ENCODE measurements at places on chromosomes 5 and 9.

- no peaks in the 10 kb centered on the region for H3K4me1 ChIP-seq
- no peaks in the 10 kb centered on the region for H3K27me3 ChIP-seq
- DNase-seq = no peak
These were observed 11.7 kb upstream of the CDKN2AIPNL start for GRCh38 chr5:134423376-134423775.

DNA sequence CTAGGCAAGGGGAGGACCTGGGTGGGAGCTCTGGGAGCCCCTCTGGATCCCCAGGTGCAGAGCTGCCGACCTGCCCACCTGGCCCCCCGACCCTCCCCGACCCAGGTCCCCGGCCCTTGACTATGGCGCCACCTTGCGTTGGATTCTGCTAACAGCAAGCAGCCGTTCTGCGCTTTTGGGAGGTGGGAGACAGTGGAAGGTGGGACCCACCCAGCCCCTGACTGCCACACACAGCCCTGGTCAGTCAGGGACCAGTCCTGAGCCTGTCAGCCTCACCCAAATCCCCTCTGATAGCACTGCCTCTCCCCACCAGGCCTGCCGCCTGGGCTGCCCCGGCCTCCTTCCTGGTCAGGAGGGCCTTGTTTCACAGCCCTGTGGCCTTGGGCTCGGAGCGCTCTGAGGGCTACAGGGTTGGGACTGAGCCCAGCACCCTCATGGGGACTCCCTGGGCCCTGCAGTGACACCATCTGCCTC is 77.9 kb downstream of the HMCN2 start:
- no peak overlapping the region for H3K4me3 ChIP-seq
- no peak overlapping the region for H3K27ac ChIP-seq
- no peak for DNase-seq
- H3K36me3 ChIP-seq = no peaks in the 10 kb centered on the region
- no peaks in the 10 kb centered on the region for H3K4me1 ChIP-seq

DNA sequence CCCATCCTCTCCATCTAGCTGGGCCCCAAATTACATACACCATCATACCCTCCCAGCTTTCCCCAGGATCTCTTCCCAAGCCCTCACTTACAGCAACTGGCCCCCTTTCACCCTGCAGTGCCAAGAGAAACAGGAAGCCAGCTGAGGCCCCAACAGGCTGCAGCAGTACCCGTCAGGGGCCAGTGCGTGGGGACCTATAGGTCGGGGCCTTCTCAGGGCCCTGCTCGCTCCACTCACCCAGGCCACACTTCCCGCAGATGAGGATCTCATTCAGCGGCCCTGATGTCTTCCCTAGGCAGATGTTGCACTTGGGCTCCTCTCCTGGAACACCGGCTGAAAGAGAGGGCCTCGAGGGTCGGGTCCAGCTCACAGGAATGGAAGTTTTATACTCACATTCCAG is 6.8 kb downstream of the PHF19 start:
- no peak for DNase-seq
- H3K4me1 ChIP-seq = peaks cover 10% of the 10 kb centered on the region
- no peaks in the 10 kb centered on the region for H3K36me3 ChIP-seq

GRCh38 chr9:70094747-70095146 is 51.1 kb downstream of the MAMDC2 start:
- no peaks in the 10 kb centered on the region for H3K36me3 ChIP-seq
- no peaks in the 10 kb centered on the region for H3K27me3 ChIP-seq
- peak overlapping the region; percentile 65 for H3K27ac ChIP-seq
- H3K4me1 ChIP-seq = peaks cover 5% of the 10 kb centered on the region

- H3K4me3 ChIP-seq = no peak overlapping the region
- DNase-seq = no peak
- H3K36me3 ChIP-seq = no peaks in the 10 kb centered on the region
- peaks cover 8% of the 10 kb centered on the region for H3K4me1 ChIP-seq
- peak overlapping the region; percentile 83 for H3K27ac ChIP-seq
These were observed 200.4 kb downstream of the ARRDC3 start for GRCh38 chr5:91182763-91183162.

- no peaks in the 10 kb centered on the region for H3K4me1 ChIP-seq
- no peak within 1 kb of the TSS for H3K4me3 ChIP-seq
- no peak for DNase-seq
- no peaks in the 10 kb centered on the region for H3K27me3 ChIP-seq
- no peak within 1 kb of the TSS for H3K27ac ChIP-seq
These were observed at the start of gene SAXO1 for GRCh38 chr9:19033015-19033414. Gene SAXO1 (minus strand): TSS chr9:19033209. CDS start chr9:19032908, 301 bp downstream.

All from esophagus squamous epithelium (tissue), 5 donors.